Ureter (tissue), 1 donor: ENCODE measurements at places on chromosomes 5 and 9. TPM values are rescaled to one million over a fixed set of nuclear protein-coding genes. Genes with fewer than 3 reads are reported as not detected.

GRCh38 chr9:99166149-99166548 is 55.6 kb downstream of the ALG2 start:
- DNase-seq = no peak

ISL1 gene
- 0.49 TPM for total RNA-seq

- no peak for DNase-seq
Measured at GRCh38 chr5:134267366-134268018, 41.6 kb upstream of the PPP2CA start.

DNA sequence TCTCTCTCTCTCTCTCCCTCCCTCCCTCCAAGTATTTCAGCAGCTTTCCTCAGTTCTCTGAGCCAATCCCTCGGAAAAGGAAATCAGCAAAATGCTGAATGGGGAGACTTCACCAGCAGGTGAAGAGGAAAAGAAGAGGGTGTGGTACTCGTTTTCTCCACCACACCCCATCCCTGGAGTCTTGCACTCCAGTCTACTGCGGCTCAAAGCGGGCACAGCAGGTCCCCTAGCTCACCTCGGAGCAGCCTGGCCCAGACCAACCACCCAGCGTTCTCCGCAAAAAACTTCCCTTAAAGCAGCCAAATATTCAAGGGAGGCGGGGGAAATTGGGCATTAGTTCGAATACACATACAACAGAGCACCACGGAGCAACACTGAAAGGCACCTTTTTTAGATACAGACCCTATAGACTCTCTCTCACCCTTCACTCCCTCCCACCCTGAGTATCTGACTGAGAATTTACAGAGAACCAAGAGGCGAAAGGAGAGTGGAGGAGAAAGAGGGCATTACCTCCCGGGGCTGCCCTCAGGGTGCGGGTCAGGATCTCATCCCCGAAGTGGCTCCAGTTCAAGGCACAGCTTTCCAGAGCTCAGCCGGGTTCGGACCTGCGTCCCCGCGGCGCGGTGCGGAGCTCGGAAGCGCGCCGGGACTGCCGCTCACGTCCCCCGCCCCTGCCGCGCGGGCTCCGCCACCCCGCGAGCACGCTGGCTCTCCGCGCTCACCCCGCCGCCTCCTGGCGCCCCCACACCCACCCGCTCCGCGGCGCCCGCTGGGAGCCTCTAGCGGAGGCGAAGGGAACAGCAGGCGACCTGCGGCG is 1638.5 kb upstream of the C9orf72 start:
- DNase-seq = no peak

DNA sequence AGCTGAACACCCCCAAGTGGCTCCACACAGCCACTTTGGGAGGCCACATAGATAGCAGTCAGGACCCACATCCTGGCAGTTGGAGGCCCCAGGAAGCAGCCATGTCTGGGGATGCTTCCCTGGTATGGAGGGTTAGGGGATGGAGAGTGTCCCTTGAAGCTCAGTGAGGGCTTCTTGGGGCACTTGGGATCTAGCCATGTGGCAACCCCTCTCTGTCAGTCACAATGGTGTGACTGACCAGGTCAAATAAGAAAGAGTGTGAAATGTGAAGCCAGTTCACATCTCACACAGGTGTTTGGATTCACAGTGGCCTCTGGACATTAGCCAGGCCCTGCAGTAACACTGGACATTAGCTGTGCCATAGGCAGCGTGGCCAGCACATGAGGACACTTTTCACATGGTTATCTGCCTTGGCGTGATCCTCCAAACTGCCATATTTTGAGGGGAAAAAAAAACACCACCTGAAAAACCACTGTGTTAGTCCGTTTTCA is 53.9 kb upstream of the IL17B start:
- DNase-seq = no peak
